Mesothelial cell of epicardium (in vitro differentiated cells): ENCODE measurements at places on chromosomes 7 and 10. TPM values are rescaled to one million over a fixed set of nuclear protein-coding genes. Genes with fewer than 3 reads are reported as not detected.
A peak's percentile ranks its signal among the peaks of the same experiment; 100 is the strongest.

Gene PRKAR2B
- total RNA-seq, result 7.8 to 8.3 TPM (median 7.8 TPM) in 3 replicates

DNA sequence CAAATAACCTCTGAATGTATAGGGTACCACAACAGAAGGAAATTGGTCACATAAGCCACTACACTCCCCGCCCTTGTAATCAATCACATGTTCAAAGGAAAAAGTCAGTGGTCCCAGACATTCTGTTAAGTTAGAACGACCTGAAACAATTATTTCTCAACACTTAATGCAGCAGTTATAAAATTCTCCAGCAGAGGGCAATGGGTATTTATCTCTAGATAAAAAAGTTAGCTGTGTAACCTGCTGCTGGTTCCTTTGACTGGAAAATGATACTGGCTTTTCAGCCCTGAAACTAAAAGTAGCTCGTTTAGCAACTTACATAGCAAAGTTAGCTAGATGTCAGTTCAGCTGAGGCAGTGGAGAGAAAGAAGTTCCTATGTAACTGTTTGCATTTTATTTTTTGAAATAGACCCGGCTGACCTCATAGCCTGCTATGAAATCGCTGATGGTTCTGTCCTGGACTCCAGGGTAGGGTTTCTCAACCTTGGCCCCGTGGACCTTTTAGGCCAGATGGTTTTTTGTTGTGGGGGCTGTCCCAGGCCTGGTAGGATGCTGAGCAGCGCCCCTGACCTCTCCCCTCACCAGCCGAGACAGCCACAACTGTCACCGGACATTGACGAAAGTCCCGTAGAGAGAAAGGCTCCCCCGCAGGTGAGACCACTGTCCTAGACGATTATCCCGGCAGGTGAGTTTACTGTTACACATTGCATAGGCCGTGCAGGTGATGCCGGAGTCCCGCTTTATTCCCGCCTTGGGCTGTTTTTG, 40.2 kb upstream of the PROSER2 start:
- no peak overlapping the region for H3K27ac ChIP-seq
- no peak overlapping the region for H3K4me3 ChIP-seq
- peaks cover 5% of the 10 kb centered on the region for H3K36me3 ChIP-seq
- H3K27me3 ChIP-seq, result peaks cover 11% of the 10 kb centered on the region
- DNase-seq, result no peak

- H3K36me3 ChIP-seq, result no peaks in the 10 kb centered on the region
- no peak overlapping the region for H3K4me3 ChIP-seq
- no peaks in the 10 kb centered on the region for H3K27me3 ChIP-seq
- H3K27ac ChIP-seq, result no peak overlapping the region
- peaks cover 3% of the 10 kb centered on the region for H3K4me1 ChIP-seq
- no peak for DNase-seq
Observed at GRCh38 chr10:24748214-24748613, 24.5 kb upstream of the ARHGAP21 start.

Gene IFT22
- 34.4 to 35.0 TPM (median 34.9 TPM) in 3 replicates for total RNA-seq

DNA sequence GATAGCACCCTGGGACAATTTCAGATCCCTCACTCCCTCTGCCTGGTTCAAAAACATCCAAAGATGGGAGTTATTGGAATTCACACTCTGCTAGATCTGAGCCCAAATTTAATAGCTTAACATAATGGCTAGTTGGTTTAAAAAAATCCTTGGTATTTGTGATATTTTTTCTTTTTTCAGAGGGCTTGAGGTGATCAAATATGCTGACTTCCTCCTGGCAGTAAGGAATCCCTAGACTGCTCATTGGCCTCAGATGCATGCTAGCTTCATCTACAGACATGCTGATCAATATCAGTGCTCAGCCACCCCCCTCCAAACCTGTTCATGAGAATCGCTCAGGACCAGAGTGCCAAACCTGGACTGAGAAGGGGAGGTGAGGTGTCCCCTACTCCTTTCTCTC, 74.7 kb upstream of the PLPP4 start:
- no peak for DNase-seq
- peaks cover 12% of the 10 kb centered on the region for H3K4me1 ChIP-seq
- H3K36me3 ChIP-seq, result no peaks in the 10 kb centered on the region
- no peak overlapping the region for H3K4me3 ChIP-seq
- H3K27ac ChIP-seq, result no peak overlapping the region

Gene ZFAND4
- 20.2 to 22.4 TPM (median 21.2 TPM) in 3 replicates for total RNA-seq

Gene GPC2
- total RNA-seq, result 49.8 to 50.6 TPM (median 50.0 TPM) in 3 replicates

DNA sequence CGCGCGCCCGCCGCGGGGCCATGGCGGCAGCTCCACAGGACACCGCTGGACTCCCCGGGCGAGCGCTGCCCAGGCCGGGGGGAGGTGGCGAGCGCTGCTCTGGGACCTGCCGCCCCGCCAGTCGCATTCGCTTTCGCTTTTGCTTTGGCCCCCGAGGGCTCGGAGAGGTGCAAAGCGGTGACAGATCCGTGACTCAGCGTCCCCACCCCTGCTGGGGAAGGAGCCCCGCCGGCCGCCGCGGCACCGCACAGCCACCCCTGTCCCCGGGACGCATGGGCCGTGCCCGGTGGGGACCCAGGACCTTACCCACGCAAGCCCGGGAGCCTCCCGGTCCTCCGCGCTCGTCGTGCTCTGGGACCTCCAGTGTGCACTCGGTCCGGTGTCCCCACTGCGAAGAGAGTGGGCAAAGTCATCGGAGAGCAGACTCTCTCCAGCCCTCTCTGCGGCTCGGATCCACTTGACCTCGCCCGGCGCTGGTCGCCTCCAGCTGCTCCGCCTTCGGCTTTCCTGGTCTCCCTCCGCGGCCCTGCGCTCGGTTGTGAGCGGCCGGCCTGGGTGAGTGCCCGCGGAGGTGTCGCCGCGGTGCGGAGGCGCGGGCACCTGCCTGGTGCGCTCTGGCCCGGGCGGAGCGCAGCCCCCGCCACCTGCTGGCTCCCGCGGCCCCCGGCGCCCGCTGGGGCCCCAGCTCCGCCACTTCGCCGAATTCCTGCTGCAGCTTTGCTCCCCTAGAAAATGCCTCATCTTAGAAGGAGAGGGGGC, at the start of gene IL15RA:
Gene IL15RA, minus strand, starts transcription at position 73 of the 759 bp plus-strand sequence. Its CDS starts 51 bp downstream, at position 22.
- DNase-seq, result no peak
- peaks cover 73% of the 10 kb centered on the region for H3K27me3 ChIP-seq
- H3K4me1 ChIP-seq, result peaks cover 8% of the 10 kb centered on the region
- H3K27ac ChIP-seq, result no peak within 1 kb of the TSS

GRCh38 chr7:30117896-30118295, 16.9 kb upstream of the MTURN start:
- H3K36me3 ChIP-seq, result peaks cover 13% of the 10 kb centered on the region
- no peak overlapping the region for H3K27ac ChIP-seq
- H3K27me3 ChIP-seq, result no peaks in the 10 kb centered on the region
- no peak for DNase-seq
- H3K4me1 ChIP-seq, result peaks cover 6% of the 10 kb centered on the region
- no peak overlapping the region for H3K4me3 ChIP-seq

Gene OR2F1
- 0.11 TPM in 1 of 3 replicates, not detected in the others for total RNA-seq

DNA sequence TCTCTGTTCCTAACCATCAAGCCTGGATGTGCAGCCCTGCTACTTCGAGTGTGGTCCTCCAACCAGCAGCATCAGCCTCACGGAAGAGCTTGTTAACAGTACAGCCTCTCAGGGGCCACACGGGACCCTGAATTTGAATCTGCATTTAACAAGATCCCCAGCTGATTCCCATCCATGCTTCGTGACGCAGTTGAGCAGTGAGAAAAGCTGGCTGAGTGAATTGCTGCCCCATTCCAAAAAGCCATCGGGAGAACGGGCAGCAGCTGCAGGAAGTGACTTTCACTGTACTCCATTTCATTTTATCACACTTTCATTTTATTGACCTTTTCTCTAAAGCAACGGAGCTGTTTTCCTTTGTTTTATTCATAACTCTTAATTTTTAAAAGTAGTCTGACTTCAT, 22.5 kb downstream of the FAM171A1 start:
- H3K27me3 ChIP-seq, result no peaks in the 10 kb centered on the region
- peaks cover 30% of the 10 kb centered on the region for H3K4me1 ChIP-seq
- no peak overlapping the region for H3K4me3 ChIP-seq
- no peak overlapping the region for H3K27ac ChIP-seq
- no peaks in the 10 kb centered on the region for H3K36me3 ChIP-seq
- no peak for DNase-seq

DNA sequence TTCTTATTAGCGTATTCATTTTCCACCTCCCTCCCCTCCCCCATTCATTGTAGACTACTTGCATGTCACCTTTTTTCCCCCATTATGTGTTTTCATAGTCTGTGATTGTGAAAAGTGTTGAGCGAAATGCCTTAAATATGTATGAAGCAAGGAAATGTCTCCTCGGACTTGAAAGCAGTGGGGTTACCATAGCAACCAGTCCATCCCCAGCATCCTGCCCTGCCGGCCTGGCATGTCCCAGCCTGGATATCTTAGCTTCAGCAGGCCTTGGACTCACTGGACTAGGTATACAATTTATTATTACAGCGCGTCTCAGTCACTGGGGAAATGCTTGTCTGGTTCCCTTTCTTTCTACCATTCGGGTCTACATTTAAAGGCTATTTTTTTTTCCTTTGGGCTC, 283.6 kb downstream of the BICC1 start:
- H3K4me1 ChIP-seq, result peaks cover 29% of the 10 kb centered on the region
- no peak overlapping the region for H3K4me3 ChIP-seq
- no peaks in the 10 kb centered on the region for H3K27me3 ChIP-seq
- H3K36me3 ChIP-seq, result peaks cover 7% of the 10 kb centered on the region
- H3K27ac ChIP-seq, result peak overlapping the region; percentile 83

DNA sequence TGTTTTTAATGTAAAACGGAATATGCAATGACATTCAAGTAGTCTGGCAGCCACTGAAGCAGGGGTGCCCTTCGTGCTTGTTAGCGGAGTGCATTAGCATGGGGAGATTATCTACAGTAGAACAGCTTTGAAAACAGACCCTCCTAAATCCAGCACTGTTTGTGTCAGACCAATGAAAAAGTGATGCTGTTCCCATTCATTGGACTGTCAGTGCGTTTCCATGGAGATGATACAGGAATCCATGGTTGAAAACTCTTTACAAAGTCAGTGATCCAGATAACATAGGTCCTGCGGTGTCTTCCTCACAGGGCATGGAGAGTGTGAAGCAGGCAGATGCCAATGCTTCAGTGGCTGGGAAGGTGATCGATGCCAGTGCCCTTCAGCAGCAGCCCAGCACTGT, 73.6 kb downstream of the ITGB8 start:
- no peak for DNase-seq
- peaks cover 9% of the 10 kb centered on the region for H3K36me3 ChIP-seq
- H3K27me3 ChIP-seq, result no peaks in the 10 kb centered on the region

DNA sequence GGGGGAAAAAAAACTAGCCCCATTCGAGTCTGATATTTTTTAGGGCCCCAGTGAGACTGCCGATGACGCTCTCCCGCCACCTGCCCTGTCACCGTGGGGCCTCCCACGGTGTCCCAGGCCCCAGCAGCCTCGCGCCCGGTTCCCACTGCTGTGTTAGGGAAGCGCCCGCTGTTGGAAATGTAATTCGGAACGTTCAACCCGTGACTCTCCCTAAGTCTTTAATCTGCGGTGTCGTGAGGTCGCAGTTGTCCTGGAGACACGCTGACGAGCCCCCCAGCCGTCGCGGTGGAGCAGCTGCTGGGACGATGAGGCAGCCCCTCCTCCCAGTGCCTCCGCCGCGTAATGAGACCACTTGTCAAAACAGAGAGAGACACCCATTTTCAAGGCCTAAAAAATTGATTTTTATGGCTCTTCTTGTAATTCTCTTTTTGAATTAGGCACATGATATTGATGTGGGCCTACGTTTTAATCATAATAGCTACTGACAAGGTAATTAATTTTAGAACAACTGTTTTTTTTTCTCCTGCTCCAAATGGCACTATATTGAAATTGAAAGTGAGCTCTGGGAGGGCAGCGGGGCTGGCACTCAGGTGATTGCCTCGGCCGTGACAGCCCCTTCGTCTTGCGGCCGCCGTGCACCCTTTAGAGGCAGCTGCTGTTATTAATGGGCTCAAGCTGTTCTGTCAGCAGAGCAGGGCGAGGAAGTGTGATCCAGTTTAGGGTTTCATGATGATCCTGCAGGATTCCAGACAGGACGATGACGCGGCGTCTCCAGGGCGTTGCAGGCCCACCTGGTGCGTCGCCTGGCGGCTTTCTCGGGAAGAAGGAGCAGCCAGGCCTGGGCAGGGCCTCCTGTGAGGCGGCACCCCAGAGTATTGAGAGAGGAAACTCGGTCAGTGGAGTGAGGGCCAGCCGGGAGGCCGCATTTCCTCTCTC, 63.3 kb downstream of the NKX6-2 start:
- H3K27me3 ChIP-seq, result no peaks in the 10 kb centered on the region
- H3K36me3 ChIP-seq, result peaks cover 22% of the 10 kb centered on the region
- peak overlapping the region; percentile 39 for H3K27ac ChIP-seq
- H3K4me3 ChIP-seq, result no peak overlapping the region
- peaks cover 3% of the 10 kb centered on the region for H3K4me1 ChIP-seq
- DNase-seq, result no peak

Gene CSGALNACT2
- total RNA-seq, result 14.3 to 15.4 TPM (median 14.8 TPM) in 3 replicates

DNA sequence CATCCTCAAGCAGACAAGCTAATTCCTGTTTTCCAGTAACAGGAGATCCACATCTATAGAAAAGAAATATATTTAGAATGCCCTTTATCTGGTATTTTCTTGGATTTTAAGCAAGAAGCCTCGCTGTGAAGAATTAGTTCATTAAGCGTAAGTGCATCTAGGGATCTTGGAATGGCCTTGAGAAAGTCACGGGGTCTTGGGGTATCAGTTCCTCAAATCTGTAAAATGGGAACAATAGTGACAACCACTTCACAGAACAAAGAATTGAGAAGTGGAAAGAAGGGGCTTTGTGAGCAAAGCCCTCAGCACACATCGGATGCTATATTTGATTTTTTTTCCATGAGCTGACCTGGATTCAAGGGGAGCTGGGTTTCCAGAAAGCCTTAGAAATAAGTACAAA, 32.3 kb upstream of the WDFY4 start:
- peaks cover 3% of the 10 kb centered on the region for H3K4me1 ChIP-seq
- H3K27ac ChIP-seq, result no peak overlapping the region

Gene CCL24
- total RNA-seq, result not detected in 3 replicates

DNA sequence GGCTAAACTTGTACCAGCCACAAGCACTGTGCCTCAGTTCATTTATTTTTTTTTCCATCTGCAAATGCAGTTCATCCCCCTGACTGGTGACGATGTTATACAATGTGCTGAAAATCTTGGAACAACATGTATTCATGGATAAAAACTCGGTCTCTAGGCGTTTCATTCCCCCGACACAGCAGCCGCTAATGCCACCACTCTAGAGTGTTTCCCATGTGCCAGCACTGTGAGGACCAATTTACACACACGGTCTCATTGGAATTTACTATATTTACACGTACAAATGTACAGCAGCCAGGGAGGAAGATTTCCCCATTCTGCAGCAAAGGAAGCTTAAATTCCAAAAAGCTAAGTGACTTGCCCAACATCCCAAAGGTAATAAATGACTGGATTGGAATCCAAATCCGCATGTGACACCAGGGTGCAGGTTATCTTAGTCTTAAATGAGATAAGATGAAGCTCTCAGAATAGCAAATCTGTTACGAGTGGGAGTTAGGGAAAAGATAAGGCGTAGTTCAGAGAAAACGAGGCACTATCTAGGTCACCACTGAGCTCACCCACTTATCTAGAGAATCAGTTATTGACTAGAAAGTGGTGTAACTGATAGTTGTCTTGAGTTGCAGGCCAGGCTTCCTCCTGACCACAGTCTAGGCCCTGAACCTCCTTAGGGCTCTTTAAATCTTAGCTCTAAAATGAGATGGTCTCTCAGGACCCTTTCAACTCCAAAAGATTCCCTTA, 36.7 kb downstream of the FAM107B start:
- no peak for DNase-seq
- no peak overlapping the region for H3K27ac ChIP-seq
- H3K27me3 ChIP-seq, result no peaks in the 10 kb centered on the region
- peaks cover 12% of the 10 kb centered on the region for H3K4me1 ChIP-seq

- H3K36me3 ChIP-seq, result no peaks in the 10 kb centered on the region
- peak overlapping the region; percentile 96 for H3K27ac ChIP-seq
- peaks cover 45% of the 10 kb centered on the region for H3K4me1 ChIP-seq
- no peaks in the 10 kb centered on the region for H3K27me3 ChIP-seq
Observed at GRCh38 chr10:97542169-97543024, 30.2 kb upstream of the ANKRD2 start.

GRCh38 chr10:132835848-132836233, 49.9 kb upstream of the NKX6-2 start:
- H3K36me3 ChIP-seq, result no peaks in the 10 kb centered on the region
- no peak overlapping the region for H3K27ac ChIP-seq
- no peak overlapping the region for H3K4me3 ChIP-seq
- no peak for DNase-seq
- H3K4me1 ChIP-seq, result no peaks in the 10 kb centered on the region
